Stimulated activated CD4-positive, alpha-beta T cell treated with anti-CD3 and anti-CD28 coated beads, Interleukin-12 subunit alpha, Interleukin-12 subunit beta, amount 100 ng/mL, for 48 hours (primary cell): ENCODE measurements at places on chromosomes 7 and 10.
A peak's percentile ranks its signal among the peaks of the same experiment; 100 is the strongest.

DNA sequence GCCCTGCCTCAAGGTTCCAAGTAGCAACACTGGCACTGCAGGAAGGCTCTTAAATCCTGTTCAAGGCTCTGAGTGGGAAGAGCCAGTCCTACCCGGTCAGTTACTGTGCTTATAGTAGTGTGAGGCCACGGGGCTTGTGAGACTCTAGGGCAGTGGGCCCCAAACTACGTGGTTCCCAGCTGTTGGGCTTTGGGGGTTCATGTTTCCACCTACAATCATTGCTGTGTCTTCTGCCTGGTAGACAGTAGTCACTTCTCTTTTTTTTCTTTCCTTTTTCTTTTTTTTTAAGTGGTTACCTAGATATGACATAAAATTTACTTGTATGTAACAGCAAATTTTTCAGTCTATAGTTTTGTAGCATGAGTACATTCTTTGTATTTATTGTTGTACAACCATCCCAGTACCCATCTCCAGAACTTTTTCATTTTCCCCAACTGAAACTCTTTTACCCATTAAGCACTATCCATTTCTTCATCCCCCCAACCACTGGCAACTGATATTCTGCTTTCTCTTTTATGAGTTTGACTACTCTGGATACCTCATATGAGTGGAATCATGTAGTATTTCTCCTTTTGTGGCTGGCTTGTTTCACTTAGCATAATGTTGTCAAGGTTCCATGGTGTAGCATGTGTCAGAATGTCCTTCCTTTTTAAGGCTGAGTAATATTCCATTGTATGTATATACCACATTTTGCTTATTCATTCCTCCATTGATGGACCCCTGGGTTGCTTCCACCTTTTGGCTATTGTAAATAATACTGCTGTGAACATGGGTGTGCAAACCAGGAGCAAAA lies 7.7 kb downstream of the UBTD1 start:
- DNase-seq, result no peak

DNA sequence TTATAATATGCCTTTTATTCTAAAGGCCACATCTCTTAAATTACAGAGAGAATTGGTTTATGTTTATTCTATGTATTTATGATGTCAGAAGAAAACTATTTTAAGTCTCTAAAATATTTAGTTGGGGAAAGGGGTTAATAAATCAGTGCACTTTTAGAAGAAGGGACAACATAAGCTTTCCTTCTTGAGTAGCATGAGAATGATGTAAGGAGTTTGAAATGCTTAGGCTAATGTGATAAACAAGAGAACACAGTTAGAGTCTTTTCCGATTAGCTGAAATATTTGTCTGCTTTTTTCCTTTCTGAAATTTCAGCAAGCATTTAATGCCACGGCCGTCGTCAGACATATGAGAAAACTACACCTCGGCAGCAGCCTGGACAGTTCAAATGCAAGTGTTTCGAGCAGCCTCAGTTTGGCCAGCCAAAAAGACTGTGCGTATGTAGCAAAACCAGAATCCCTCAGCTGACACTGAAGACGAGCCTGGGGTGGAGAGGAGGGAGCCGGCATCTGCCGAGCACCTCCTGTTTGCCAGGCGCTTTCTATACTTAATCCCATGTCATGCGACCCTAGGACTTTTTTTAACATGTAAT lies 176.2 kb downstream of the CCDC3 start:
- DNase-seq, result no peak

GRCh38 chr7:79361214-79361613 lies 92.3 kb downstream of the MAGI2 start:
- no peak for DNase-seq

DNA sequence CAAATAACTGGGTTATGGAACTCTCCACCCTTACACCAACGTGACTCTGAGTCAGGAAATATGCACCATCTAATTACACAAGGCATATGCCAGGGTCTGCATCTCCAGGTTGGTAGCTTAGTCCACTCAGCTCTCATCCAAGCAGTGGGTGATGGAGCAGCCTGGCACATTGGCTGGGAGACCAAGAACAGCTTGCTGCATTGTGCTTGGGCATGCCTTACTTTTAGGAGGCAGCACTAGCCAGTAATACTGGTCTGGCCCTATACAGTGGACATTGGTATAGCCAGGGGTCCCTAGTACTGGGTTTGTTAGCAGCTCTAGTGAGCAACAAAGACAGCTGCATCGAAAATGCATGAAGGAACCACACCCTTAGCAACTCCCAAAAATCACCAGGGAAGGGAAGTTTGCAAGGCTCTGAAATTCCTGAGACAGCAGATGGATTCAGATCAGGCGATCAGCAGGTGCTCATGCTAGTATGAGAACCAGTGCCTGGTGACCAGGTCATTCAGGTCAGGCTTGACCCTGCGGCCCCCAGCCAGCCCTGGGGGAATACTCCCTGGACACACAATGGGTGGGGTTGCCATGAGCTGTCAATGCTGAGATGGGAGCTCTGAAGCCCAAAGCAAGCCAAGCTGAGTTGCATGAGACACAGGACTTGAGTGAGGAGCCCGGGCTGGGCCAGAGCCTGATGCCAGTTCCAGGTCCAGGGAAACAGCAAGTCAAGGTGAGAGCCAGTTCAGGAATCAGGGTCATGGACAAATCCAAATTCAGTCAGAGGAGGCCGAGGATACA lies 217.9 kb upstream of the ZMIZ1 start:
- DNase-seq, result no peak

DNA sequence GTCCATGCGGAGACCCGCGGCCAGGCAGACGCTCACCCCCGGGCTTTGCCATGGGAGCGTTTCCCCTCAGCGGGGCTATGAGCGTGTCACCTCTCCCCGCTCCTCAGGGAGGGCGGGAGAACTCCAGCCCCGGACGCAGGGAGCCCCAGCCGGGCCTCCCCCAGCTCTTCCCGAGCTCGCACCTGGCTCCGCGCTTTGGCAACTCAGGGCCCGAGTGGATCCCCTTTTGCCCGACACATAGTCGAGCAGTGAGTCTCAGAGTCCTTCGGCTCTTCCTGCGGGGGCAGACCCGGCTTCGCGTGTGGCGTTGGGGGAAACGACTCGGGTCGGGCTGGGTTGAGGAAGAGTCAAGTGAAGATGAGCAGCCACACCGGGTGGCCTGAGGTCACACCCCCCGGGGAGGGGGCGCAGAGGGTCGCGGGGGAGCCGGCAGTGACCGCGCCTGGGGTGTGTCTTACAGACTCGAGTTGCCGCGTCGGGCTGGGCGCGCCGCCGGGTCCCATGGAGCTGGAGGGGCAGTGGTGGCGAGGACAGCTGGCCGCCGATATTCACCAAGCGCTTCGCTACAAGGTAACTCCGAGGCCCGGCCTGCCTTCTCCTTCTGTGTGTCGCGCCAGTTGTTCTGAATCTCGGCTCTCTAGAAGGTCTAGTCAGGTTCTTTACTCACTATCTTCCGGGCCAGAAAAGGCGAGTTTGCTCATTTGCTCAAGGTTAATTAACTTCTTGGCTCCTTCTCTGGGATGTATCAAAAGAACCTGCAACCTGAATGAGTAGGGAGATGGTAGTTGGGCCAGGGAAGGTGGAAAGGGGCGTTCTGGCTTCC lies 721 bp downstream of the CCNJ start:
- DNase-seq, result peak; percentile 27

DNA sequence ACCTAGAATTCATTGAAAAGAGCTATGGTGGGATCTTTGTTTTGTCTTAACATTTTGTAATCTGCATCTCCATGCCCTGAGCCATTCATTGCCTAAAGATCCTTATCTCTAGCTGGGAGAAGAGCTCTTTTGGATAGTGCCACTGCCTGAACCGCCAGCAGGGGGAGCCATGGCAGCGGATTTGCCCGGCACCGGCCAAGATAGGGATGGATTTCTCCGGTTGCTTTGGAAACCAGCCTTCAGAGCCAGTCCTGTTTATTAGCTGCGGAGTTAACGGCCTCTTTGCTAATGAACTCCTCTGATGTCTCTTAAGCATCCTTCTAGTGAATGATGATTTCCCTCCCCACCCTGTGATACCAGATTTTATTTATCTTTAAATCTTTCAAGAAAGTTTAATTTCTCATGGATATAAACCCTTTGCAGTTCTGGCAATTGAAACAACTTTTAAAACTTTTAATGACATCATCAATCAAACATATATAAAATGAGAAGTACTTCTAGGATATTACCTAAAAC lies 58.2 kb upstream of the LYZL2 start:
- DNase-seq, result peak; percentile 81

GRCh38 chr7:36638140-36638539 lies 86.2 kb downstream of the AOAH start:
- DNase-seq, result no peak
